ENCODE measurements at places on chromosomes 4 and X.

- no peaks in the 10 kb centered on the region for H3K4me1 ChIP-seq
- H3K4me3 ChIP-seq, result no peak overlapping the region
- H3K36me3 ChIP-seq, result no peaks in the 10 kb centered on the region
- no peak overlapping the region for H3K27ac ChIP-seq
These were observed 19.1 kb upstream of the CXCL11 start for GRCh38 chr4:76055016-76055415.

DNA sequence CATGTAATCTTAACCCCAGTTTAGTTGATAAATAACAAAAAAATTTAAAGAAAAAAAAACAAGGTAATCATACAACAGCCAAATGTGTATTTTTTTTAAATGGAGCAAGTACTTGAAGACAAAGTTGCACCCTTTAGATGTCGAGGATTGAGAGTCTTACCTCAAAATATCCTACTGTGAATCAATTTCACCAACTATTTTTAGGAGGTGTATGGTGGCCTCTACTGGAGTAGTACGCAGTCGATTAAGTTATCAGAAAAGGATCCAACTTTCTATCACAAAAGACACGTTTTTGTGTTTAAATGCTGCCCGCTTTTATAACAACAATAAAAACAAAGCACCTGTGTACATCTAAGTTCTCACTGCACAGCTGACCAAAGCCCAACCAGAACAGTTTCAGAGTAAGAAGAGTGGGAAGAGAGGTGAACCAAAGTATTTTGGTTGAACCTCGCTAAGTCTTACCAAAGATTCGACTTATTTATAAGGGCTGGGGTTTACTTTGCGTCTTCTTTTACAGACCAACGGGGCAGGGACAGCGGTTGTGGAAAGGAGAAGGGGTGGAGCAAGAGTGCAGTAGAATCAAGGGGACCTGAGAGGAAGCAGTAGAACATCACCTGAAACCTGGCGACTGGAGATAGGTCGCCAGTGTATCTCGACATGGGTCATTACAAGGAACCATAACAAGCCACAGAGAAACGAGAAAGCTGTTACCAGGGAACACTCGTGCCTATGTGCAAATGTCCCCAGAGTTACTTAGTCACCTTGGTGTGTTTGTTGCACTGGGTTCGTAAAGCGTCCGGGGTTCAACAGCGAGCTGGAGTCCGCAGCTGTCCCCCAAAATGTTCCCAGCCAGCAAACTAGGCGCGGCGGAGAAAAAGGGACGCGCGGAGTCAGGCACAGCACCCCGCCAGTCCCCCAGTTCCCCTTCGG lies 1.1 kb downstream of the RPS6KA6 start:
- no peaks in the 10 kb centered on the region for H3K4me1 ChIP-seq
- no peaks in the 10 kb centered on the region for H3K36me3 ChIP-seq
- peak overlapping the region; percentile 53 for H3K27ac ChIP-seq
- H3K4me3 ChIP-seq, result peak overlapping the region; percentile 53

DNA sequence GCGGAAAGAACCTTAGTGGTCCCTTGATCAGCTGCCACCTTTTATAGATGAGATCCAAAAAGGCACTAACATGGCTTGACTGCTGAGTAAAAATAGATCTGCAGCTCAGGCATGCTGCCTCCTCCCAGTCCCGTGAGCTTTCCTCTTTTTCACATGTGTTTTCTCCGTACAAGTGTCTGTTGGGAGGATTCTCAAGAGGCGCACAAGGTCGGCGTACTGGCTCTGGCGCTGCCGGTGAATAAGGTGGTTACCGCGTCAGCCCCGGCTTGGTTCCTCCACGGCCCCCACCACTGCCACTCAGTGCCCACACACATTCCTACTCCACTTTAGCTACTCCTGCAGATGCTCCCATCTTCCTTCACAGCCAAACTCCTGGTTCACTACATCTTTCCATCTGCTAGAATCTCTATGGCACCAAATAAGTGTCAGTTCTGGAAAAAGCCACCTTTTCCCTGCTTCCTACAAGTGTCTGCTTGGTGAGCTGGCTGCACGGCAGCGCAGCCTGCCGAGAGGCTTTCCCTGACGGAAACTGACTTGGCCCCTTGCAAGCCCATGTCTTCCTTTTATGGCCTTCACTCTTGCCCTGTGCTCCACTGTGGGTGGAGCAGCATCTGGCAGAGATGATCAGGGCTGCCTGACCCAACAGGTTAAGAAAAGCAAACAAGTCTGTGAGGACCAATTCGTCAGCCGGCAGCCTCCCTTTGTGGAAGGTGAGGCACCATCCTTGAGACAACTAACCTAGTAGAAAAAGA lies 99.8 kb downstream of the KLHL8 start:
- no peaks in the 10 kb centered on the region for H3K36me3 ChIP-seq
- H3K4me3 ChIP-seq, result no peak overlapping the region
- no peak for DNase-seq
- H3K27me3 ChIP-seq, result no peaks in the 10 kb centered on the region
- H3K4me1 ChIP-seq, result peaks cover 51% of the 10 kb centered on the region
- H3K27ac ChIP-seq, result peak overlapping the region; percentile 68

- H3K4me3 ChIP-seq, result no peak overlapping the region
- H3K27me3 ChIP-seq, result no peaks in the 10 kb centered on the region
- H3K27ac ChIP-seq, result no peak overlapping the region
- H3K36me3 ChIP-seq, result no peaks in the 10 kb centered on the region
- no peak for DNase-seq
These were observed 978.3 kb downstream of the PCDH18 start for GRCh38 chr4:136554033-136554432.

DNA sequence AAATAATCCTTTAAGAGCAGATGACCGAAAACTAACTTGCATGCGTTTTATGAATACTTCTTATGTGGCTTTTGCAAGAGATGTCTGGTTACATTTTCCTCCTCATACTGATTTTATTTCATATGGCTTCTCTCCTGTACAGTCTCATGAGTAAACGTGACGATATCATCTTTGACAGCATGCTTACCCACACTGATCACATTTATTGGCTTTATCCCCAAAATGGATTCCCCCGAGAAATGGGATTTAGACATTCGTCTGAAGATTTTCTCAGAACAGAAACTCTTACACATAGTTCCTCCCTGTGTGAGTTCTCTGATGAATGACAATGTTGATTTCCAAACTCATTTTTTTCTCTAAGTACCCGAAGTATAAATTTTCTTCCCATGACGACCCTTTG lies 939.7 kb upstream of the LCORL start:
- no peak overlapping the region for H3K4me3 ChIP-seq
- H3K36me3 ChIP-seq, result no peaks in the 10 kb centered on the region
- H3K27me3 ChIP-seq, result no peaks in the 10 kb centered on the region
- no peaks in the 10 kb centered on the region for H3K4me1 ChIP-seq
- H3K27ac ChIP-seq, result no peak overlapping the region
- DNase-seq, result no peak

DNA sequence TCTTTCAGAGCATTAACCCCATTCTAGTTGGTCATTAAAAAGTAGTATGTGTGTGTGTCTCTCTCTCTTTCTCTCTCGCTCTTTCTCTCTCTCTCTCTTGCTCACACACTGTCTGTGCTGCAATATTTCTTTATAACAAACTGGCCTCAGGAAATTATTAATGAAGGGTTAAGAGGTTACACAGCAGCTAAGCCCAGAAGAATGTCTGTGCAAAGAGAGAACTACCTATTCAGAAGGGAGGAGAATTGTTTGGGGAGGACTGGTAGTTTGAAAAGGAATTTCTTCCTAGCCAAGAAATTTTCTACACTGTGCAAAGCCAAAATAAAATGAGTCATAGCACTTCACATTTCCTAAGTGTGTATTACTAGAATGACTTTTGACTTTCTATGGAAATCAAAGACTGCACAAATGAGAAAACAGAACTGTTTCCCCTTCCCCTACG lies 22.2 kb downstream of the PDGFC start:
- no peak for DNase-seq
- H3K27ac ChIP-seq, result no peak overlapping the region
- H3K36me3 ChIP-seq, result no peaks in the 10 kb centered on the region
- H3K27me3 ChIP-seq, result no peaks in the 10 kb centered on the region
- no peak overlapping the region for H3K4me3 ChIP-seq
- peaks cover 42% of the 10 kb centered on the region for H3K4me1 ChIP-seq

DNA sequence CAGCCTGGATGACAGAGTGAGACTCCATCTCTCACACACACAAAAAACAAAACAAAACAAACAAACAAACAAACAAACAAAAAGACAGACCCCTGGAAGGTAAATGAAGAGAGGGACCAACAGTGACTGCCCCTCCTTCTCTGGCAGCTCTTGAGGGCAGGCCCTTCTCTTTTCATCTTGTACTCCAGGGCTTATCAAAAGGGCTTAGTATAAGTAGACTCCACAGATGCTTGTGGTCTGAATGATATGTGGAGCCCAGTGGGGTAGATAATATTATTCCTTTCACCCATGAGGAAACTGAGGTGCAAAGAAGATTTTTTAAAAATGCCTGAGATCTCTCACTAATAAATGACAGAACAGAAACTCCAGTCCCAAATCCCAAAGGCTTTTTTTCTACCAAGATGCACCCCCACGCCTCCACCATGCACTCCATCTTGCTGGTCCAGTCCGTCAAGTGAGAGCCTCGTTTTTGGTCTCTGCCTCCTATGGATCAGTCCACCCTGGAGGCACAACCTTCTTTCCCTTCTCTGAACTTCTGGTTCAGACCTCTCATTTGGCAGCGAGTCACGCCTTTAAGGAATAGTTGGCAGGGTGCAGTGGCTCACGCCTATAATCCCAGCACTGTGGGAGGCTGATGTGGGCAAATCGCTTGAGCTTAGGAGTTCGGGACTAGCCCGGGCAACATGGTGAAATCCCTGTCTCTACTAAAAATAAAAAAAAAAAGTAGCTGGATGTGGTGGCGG lies 17.0 kb upstream of the CHRNA9 start:
- no peak overlapping the region for H3K27ac ChIP-seq
- no peak for DNase-seq
- no peak overlapping the region for H3K4me3 ChIP-seq
- H3K36me3 ChIP-seq, result no peaks in the 10 kb centered on the region
- H3K27me3 ChIP-seq, result no peaks in the 10 kb centered on the region
- peaks cover 28% of the 10 kb centered on the region for H3K4me1 ChIP-seq

- no peak for DNase-seq
- H3K27me3 ChIP-seq, result no peaks in the 10 kb centered on the region
- H3K27ac ChIP-seq, result no peak overlapping the region
- no peak overlapping the region for H3K4me3 ChIP-seq
- no peaks in the 10 kb centered on the region for H3K4me1 ChIP-seq
These were observed 33.8 kb upstream of the ARMCX2 start for GRCh38 chrX:101693476-101693875.
